GM12891 (cell line): ENCODE measurements at places on chromosomes 16 and 17.

- DNase-seq: no peak
Observed at GRCh38 chr16:84045001-84045817, 2.6 kb upstream of the SLC38A8 start.

DNA sequence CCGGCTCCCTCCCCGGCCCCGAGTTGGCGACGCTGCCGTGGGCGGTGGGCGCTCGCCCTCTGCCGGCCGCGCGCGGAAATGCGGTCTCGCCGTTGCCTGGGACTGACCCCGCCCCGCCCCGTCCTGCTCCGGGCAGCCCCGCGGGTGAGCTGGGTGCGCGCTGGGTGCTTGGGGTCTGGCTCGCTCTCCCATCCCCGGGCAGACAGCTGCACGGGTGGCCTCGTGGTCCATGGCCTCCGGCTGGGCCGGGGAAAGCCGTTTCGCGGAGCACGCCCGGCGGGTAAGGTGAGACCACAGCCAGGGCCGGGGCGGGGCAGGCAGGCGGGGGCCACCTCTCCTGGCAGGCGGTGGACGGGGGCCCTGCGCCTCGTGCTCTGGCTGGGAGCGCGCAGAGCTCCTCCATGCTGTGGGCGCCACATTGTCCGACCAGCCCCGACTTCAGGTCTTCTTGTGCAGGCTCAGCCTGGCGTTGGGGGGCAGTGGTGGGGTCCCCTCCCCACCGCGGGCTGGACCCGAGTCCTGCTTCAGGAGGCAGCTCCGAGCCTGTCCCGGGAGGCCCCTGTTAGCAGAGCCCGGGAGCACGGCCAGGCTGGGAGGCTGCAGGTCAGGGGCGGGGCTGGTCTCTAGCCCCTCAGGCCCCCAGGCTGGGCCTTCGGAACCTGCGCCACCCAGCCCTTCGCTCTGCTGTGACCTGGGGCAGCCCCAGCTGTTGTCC lies 7.0 kb upstream of the C1QTNF8 start:
- peak; percentile 95 for DNase-seq

DNA sequence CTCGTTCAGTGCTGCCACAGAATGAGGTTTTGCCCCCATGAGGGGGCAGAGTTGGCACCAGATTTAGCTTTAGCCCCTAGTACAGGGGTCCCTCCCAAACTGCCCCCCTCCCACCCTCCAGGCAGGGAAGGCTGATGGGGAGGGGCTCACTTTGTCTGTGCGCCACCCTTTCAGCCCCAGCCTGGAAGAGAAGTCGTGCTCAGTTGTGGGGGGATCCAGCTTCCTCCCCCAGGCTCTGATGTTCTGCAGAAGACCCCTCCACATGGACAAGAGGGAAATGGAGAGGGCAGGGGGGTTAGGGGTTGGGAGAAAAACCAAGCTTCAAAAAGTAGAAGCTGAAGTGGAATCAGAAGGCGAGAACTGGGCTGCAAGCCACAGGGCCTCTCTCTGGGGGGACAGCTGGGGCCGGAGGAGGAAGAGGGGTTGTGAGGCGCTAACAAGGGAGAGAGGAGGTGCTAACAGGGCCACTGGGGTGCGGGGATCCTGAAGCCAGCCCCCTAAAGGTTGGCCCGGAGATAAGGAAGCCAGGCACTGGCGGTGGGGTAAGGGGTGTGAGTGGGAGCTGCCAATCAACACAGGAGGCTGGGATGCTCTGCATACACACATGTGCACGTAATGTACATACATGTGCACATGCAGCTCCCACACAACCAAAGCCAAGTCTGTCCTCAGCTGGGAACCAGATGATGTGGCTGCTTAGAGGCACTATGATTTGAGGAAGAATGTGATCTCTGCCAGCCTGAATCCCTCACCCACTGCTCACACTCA lies 7.0 kb upstream of the TMEM92 start:
- DNase-seq: no peak

DNA sequence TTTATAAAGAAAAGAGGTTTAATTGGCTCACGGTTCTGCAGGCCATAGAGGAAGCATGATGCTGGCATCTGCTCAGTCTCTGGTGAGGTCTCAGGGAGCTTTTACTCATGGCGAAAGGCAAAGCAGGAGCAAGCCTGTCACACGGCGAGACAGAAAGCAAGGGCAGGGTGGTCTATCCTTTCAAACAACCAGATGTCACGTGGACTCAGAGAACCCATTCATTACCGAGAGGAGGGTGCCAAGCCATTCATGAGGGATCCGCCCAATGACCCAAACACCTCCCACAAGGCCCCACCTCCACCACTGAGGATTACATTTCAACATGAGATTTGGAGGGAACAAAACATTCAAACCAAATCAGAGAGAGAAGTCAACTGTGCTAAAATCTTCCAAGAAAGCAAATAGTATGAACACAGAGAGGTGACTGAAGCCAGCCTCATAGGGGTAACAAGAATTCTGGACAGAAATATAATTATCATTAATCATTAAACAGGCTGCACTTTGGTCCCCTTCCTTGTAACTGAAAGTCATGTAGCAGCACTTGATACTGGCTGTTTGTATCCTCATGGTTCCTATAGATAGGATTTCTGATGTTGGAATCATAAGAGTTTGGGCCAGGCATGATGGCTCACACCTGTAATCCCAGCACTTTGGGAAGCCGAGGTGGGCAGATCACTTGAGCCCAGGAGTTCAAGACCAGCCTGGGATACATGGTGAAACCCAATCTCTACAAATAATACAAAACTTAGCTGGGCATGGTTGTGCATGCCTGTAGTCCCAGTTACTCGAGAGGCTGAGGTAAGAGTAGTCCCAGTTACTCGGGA lies 52.5 kb upstream of the B4GALNT2 start:
- DNase-seq: no peak

DNA sequence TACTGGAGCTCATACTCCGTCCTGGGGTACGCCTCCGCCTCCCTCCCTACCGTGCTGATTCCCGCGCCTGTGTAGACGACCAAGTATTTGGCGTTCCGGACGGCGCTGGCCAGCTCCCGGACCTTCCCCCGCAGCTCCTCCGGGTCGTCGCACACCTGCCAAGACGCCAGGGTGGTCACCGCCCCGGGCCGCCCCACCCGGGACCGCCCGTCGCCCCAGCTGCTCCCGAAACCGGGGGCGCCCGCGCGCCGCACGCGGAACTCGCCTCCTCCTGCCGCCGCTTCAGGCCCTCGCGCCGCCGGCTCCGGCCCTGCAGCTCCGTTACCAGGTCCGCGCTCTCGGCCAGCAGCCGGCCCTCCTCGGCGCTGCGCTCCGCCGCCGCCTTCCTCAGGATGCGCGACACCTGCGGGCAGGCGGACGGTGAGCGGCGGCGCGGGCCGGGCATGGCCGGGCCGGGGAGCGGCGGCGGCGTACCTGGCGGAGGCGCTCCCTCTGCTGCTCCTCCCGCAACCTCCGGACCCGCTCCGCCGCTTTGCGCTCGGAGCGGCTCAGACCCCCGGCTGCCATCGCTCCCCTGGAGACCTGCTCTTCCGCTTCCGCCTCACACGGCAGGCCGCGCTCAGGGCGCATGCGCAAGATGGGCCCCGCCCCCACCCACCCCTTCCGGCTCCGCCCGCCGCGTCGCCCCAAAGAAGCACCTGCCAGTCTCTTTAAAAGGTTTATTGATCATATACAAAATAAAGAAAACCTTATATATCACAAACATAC lies at the start of gene SIRT7:
TSS of gene SIRT7 (minus strand) at position 612 of the 768 bp plus-strand sequence. CDS start at position 567, 45 bp downstream.
- DNase-seq: peak; percentile 100

DNA sequence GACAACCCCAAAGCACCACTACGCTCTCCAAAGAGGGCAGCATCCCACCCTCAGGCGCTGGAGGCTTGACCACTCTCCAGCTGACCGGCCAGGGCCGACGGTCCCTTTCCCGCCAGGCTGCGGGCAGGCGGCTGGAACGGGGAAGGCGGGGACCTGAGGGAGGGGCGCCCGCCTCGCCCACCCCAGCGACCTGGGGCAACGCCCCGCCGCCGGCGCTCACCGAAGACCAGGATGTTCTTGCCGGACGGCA lies 431 bp downstream of the DYNC1LI2 start:
- peak; percentile 30 for DNase-seq

- DNase-seq: peak; percentile 35
Observed at GRCh38 chr16:4612474-4612931, 2.2 kb downstream of the UBALD1 start.

GRCh38 chr17:27954548-27955495 lies 61.7 kb upstream of the LYRM9 start:
- no peak for DNase-seq

DNA sequence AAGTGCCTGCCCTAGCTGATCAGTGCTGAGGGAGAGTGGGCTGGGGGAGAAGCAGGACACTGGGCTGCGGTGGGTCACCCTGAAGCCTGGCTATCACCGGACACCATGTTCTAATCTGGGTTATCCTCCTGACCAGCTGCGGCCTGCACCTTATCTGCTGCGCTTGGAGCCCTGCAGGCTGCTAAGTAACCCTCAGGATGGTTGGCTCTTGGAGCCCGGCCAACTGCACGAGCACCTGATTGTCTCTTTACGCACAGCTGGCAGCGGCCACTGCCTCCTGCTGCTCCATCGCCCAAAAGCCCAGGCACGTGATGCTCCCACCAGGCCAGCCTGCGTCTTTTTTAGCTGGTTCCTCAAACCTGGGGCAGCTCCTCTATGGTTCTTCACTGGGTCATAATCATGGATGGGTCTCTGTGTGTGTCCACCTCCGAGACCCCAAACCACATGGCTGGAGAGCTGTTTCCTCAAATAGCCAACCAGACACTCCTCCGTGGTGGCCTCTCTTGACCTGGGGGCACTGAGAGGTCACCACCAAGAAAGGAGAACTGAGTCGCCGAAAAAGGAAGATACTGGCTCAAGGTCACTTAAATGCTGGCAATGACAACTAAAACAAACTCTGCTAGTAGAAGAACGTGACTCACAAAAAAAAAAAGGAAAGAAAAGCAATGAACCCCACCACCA lies 21.7 kb downstream of the SPHK1 start:
- DNase-seq: no peak

GRCh38 chr16:11972128-11972527 lies 4.4 kb upstream of the SNX29 start:
- DNase-seq: no peak

- DNase-seq: no peak
Observed at GRCh38 chr16:90050969-90051368, 26.2 kb downstream of the PRDM7 start.

GRCh38 chr16:55501549-55502322 lies 7.1 kb upstream of the LPCAT2 start:
- DNase-seq: no peak

DNA sequence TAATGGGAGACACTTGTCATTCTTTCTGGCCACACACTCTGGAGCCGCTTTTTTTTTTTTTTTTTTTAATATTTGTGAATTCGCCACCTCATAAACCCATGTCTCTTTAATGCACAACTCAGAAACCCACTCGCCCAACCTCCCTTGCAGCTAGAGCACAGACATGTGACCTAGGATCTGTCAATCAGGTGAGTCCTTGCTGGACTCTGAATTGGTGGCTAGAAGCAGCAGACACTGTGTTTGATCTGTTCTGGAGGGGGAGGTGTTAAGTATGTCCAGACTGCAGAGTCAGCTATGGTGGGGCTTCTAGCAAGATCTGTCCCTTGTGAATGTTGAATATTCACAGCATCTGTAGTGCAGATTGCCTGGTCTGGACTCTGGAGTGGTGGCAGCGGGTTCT lies 112.1 kb downstream of the PRKCB start:
- DNase-seq: no peak

GRCh38 chr17:10265100-10265810 lies 66.8 kb upstream of the GAS7 start:
- DNase-seq: no peak

GRCh38 chr17:29156781-29157180 lies 23.4 kb downstream of the MYO18A start:
- no peak for DNase-seq

DNA sequence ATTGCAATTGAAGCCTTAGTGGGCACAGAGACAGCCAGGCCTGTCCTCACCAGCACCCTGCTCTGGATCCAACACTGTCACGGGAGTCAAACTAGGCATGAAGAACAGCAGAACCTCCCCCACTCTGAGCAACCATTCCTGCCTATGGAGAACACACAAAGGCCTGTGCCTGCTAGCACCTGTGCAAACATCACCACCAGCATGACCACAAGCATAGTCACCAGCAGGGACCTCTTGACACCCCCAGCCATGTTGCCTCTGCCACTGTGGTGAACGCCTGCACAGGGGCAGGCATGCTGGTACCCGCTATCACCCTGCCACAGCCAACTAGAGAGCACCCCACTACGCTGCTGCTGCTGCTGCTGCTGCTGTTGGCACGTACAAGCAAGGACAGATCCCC lies 51.7 kb downstream of the CMC2 start:
- DNase-seq: no peak

- DNase-seq: no peak
Observed at GRCh38 chr16:84821728-84822689, 2.2 kb downstream of the CRISPLD2 start.

- no peak for DNase-seq
Observed at GRCh38 chr16:56684256-56684925, 2.1 kb downstream of the MT1X start.

DNA sequence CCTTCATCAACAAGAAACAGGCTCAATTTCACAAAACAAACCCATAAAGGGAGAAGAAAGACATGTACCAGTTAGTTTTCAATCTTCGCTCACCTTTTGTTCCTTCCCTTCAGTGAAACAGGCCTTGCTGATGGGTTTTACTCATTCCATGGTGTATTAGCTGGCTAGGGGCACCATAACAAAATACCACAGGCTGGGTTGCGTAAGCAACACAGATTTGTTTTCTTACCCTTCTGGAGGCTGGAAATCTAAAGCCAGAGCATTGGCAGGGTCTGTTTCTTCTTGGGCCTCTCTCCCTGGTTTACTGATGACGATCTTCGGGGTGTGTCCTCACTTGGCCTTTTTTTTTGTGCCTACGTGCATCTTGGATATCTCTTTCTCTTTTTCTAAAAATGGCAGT lies 383.4 kb upstream of the RBFOX1 start:
- no peak for DNase-seq

DNA sequence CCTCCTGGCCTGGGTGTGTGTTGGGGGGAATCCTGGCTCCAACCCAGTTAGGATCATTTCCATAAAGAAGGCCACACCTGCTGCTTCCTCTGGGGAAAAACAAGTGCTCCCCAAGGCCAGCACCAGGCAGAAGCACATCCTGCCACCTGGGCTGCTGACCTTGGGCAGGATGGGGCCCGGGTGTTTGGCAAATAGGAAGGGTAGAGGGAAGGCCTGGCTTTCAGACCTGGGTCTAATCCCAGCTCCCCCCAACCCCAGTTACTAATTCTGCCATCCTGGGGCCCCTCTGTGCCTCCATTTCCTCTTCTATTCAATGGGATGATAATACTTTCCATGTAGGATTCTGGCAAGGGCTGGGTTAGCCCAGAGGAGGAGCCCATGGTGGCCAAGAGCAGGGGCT lies 3.0 kb upstream of the NLRC5 start:
- no peak for DNase-seq

DNA sequence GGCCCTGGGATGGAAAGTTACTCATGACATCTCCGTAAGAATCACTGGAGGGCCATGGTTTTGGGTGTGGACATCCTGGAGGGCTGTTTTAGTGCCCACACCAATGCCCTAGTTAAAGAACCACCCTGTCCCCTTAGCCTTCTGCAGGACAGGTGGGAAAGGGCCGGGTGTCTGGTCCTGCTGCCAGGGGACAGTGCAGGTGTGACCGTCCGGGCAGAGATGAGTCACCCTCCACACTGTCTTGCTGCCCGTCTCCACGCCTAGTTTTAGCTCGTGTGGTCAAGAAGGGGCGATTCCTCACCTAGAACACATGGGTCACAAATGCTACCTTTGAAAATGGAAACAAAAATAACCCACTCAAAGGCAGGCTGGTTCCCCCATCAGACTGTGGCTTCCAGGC lies 17.0 kb downstream of the CEP295NL start:
- DNase-seq: no peak

- no peak for DNase-seq
Observed at GRCh38 chr16:88702371-88703210, 3.6 kb downstream of the RNF166 start.
